Renal pelvis (tissue), 12 donors: ENCODE measurements at places on chromosomes 16 and 17.

DNA sequence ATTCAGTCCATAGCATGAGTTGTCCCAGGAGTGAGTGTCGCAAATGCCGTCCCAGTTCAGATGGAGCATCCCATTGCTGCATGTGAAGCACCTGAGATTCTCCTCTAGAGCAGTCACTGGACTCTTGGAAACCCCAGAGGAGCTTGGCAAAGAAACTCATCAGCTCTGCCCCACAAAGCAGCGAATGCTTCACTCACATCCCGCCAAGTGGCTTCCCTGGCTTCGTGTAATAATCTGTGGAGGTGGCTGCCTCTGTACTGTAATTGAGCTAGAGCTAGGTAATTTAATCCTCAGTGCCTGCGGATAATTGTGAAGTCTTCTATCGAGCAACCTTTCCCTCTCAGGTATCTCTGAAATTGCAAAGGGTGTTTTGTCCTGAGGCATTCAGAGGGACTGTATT, 107.1 kb downstream of the SNX29 start:
- DNase-seq = no peak

GRCh38 chr16:50315346-50315997, 49.1 kb downstream of the ADCY7 start:
- peak; percentile 34 for DNase-seq

- DNase-seq = no peak
Measured at GRCh38 chr17:42760652-42761581, at the start of gene RAMP2. Gene RAMP2 (plus strand): TSS chr17:42761227. CDS start chr17:42761262, 35 bp downstream.

GRCh38 chr17:50634915-50635731, 442 bp downstream of the ABCC3 start:
- DNase-seq = no peak
